ENCODE measurements at places on chromosomes 4 and X.
A peak's percentile ranks its signal among the peaks of the same experiment; 100 is the strongest.

GRCh38 chrX:46376246-46376885 is 168.9 kb downstream of the ZNF674 start:
- peak; percentile 3 for DNase-seq

DNA sequence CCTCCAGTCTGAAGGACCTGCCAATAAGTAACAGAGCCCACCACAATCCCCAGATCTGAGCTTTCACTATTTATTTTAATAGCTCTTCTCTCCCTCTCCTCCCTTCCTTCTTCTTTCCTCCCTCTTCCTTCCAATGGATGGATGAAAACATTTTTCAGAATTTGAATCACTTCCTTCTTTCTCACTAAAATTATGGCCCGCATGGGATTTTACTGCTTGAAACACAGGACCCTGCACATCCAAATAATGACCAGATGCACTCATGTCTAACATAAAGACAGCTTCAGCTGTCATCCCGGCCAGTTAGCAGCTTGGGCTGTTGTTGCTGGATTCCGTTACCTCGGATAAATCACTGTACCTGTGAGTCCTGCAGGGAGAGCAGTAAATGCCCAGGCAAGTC is 5.4 kb upstream of the PHEX start:
- DNase-seq, result no peak

DNA sequence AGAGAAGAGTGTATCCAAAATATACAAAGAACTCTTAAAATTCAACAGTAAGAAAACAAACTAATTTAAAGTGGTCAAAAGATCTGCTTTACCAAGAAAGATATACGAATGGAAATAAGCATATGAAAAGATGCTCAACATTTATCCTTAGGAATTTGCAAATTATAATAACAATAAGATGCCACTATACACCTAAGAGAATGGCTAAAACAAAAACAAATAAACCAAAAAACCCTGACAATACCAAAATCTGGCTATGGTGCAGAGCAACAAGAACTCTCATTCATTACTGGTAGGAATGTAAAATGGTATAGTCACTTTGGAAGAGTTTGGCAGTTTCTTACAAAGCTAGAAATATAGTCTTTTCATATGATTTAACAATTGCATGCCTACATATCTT is 545.7 kb upstream of the AGA start:
- DNase-seq, result no peak

- no peak for DNase-seq
Observed at GRCh38 chrX:15438332-15438731, 54.1 kb upstream of the VEGFD start.

GRCh38 chr4:141788169-141788915 is 152.0 kb downstream of the IL15 start:
- DNase-seq, result no peak

GRCh38 chrX:107000013-107000515 is at the start of gene MORC4:
MORC4 (minus strand) TSS chrX:107000212; CDS start chrX:106999969, 243 bp downstream.
- no peak for DNase-seq

DNA sequence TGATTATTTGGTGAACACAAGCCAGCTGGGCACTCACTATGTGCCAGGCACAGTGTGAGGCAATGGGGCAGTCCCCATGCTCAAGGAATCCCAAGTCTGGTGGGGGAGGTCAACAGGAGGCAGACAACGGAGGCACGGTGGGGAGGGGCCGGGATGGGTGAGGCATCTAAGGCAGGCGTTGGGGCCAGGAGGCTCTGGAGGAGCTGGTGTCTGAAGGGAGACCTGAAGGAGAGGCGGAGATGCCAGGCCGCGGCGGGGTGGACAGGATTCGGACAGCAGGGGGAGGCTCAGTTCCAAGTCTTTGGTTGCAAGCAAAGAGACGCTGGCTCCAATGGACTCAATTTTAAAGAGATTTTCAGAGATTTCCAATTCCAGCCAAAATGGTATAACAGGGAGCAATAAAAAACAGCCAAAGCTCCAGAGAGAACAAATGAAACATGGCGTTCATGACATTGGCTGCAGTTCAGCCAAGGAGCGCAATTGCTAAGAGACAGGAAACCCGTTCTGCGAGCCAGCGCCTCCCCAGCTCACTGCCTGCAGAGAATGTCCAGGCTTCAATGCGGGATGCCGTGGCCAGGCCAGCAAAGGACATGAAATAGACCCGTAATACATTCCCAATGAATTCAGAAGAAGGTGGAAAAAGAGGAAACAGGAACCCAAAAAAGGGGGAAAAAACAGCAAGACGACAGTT is 105.2 kb upstream of the LRPAP1 start:
- DNase-seq, result no peak

DNA sequence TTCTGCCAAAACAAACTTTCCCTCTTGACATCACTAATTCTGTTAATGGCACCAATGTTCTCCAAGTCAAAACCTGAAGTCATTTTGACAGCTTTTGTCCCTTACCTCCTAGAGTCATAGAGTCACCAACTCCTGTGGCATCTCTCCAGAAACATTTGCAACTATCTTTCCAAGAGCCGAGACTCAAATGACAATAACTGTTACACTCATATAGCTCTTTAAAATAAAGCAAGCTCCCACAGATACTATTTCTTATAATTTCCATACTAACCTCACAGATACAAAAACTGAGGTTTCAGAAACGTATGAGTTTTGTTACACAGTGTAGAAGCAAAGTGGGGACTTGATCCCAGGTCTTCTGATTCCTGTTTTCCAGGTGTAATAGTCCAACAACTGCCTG is 18.3 kb downstream of the GPRIN3 start:
- DNase-seq, result no peak

DNA sequence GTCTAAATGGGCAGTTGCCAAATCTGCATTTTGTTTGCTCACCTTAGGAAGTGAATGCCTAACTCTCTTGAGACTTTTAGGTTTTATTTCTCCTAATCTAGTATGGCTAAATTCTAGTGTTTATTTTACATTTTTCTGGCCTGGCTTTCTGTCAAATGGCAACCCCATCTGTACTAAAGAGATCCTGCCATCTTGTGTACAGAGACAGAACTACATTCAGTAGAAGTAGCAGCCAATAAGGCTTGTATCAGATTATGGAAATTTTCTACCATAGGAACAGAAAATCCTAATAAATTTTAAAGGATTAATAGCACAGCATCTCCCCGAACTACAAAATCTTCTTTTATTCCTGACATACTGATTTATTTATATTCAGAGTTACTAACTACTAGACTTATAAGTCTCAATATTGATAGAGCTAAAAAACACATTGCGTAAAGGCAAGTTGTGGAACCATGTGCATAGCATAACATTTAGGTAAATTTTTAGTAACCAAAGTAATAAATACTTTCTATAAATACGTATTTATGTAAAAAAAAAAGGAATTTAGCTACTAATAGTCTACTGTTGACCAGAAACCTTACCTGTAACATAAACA is 45.5 kb downstream of the TMEM144 start:
- peak; percentile 0 for DNase-seq

DNA sequence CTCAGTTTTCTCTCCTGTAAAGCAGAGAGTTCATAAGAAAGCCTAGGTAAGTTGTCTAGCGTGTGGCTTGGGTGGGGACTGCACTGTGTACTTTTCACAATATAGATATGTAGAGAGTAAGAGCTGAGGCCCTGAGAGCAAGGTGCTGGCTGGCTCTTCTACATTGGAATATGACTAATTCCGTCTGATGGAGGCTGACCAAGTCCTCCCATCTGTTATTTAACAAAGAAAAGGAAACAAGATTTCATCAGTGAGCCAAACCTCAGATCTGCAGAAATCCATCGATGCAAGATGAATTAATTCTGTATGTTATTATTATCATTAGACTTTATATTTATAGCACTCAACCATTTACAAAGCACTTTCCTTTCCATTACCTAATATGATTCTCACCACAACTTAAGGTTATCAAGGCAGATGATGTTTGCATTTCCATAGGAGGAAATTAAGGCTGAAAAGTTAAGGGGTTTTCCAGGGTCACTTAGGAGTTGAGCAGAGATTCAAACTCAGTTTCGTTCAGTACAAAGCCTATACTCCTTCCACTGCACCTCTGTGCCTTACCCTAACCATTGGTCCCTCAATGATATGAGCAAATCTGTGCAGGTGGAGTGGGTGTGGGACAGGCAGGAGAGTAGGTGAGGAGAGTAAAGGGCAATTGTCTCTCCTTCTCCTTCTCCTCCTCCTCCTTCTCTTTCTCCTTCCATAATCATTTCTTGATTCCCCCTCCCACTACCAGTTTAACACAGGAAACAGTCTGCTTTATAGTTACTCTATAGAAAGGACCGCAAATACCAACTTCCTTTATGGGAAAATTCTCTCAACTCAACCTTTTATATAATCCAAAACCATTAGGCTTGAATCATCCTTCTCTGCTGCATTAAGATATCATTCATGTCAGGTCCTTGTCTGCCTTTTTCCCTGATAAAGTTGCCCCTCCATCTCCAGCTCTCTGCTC is 27.6 kb upstream of the SRD5A3 start:
- DNase-seq, result no peak

DNA sequence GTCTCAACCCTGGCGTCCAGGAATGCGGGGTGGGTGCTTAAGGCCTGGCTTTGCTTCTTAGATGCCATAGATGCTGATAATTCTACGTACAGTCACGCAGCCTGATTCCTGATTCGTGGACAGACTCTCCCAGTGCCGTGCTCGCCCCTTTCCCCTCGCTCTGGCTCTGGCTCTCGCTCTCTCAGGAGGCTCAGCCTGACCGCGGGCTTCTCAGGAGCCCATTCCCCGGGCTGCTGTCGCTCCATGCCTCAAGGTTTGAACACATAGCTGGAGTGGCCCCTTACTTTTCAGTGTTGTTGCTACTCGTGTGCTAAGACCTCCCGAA is 59.2 kb upstream of the ZC4H2 start:
- DNase-seq, result peak; percentile 75

- DNase-seq, result no peak
Observed at GRCh38 chrX:64427281-64427680, 32.0 kb upstream of the MTMR8 start.

DNA sequence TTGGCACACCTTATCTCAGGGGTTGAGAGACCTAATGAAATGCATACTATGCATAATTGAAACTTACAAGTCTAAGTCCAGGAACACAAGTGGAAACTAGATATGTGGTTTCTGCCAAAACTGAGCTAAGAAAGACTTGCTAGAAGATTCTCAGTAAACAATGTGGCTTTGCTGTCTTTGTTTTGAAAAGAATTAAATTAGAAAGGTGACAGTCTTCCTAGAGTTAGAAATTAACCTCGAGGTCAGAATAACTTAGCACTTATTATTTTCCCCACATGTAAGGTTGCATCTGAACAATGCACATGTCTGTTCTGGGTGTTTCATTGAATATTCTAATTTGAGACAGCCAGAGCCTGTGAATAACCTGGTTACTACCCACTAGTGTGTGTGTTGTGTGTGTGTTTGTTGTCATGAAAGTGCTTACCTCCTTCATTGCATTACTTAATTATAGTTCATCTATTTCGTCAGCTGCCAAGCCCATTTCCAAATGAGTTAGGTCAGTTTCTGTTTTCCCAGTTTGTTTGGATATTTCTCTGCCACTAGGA is 1.5 kb downstream of the EREG start:
- DNase-seq, result no peak

- DNase-seq, result no peak
Observed at GRCh38 chr4:184857441-184858121, 31.8 kb upstream of the ACSL1 start.

DNA sequence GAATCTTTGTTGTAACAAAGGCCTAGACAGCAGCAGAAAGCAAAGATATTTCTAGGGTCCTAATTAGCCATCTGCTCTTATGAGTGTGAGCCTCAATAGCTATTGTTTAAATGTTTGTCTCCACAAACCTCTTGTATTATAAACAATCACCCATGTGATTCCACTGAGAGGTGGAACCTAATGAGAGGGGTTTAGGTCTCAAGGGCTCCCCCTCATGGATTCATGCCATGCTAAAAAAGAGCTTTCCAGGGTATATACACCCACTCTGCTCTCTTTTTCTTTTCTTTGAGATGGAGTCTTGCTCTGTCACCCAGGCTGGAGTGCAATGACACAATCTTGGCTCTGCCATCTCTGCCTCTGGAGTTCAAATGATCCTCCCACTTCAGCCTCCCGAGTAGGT is 42.1 kb downstream of the TRIM61 start:
- no peak for DNase-seq

GRCh38 chrX:100409610-100410590 is at the start of gene PCDH19:
PCDH19 (minus strand) TSS chrX:100410273; CDS start chrX:100408597, 1,676 bp downstream.
- no peak for DNase-seq

GRCh38 chr4:75686346-75686745 is 13.1 kb upstream of the G3BP2 start:
- DNase-seq, result no peak

GRCh38 chrX:51802917-51803688 is 59.9 kb downstream of the GSPT2 start:
- peak; percentile 3 for DNase-seq

DNA sequence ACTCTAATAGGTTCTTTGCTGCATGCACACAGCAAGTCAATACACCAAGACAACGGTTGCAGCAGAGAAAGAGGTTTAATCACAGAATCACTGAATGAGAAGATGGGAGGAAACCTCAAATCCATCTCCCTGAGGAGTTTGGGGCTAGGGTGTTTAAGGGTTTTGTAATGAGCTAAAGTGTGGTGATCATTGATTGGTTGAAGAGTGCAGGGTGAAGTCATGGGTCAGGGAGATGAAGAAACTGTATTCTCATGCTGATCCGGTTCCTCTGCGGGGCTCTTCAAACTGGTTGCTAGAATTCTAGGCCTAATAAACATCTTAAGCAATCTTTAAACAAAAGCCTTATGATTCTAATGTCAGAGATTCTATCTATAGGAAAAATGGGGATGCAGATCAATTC is 432.5 kb upstream of the FAM47C start:
- DNase-seq, result no peak

DNA sequence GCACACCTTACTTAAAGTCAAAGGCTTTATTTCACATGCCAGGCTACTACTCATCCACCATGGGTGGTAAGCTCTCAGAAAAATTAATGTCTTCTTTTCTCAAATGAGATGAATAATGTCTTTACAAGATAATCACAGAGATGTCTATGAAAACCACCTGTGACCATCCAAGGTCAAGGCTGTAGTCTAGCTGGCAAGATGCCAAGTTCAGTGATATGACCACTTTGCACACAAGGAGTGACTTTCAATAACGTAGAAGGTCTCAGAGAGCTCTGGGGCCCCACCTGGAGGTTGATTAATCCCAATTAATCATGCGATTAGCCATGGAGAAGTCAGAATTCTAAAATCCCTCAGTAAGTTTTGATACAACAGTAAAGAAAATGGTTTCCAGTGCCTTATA is 20.5 kb downstream of the ANOS1 start:
- DNase-seq, result no peak

- no peak for DNase-seq
Observed at GRCh38 chr4:109186458-109186945, 116.0 kb downstream of the COL25A1 start.
